Esophagus squamous epithelium (tissue), 5 donors: ENCODE measurements at places on chromosomes 6 and 20. TPM values are rescaled to one million over a fixed set of nuclear protein-coding genes. Genes with fewer than 3 reads are reported as not detected.

DNA sequence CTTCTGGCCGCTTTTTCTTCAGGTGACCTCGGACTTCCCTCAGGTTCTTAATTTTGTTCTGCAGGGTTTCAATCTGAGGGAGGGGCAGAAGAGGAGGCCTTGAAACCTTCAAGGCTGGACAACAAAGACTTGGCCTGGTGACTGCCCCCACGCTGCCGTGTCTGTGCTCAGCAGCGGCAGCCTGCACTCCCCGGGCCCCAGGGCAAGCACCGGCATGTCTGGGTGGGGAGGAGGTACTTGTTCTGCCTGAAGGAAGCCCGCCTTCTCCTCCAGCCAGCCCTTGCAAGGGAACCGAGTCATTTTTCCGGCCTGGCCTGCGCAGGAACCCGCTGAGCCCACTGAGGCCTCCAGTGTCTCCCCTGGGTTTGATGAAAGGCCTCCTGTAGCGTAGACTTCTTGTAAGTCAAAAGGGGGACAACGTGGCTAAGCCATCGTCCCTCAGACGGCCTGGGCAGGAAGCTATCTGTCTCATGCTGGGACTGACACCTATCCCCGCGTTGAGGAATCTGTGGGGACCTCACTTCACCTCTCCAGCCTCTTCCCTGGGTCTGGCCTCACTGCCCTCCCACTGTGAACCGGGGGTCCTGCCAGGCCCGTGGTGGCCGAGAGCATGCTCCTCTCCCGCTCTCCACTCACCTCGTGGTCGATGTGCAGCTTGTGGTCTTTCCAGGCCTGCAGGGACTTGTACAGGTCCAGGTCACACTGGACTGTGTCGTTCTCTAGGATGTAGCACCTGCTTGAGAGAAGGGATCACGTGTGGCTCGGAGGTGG is 119.9 kb downstream of the SULF2 start:
- DNase-seq = no peak
- no peak overlapping the region for H3K4me3 ChIP-seq
- no peaks in the 10 kb centered on the region for H3K27me3 ChIP-seq
- peaks cover 33% of the 10 kb centered on the region for H3K4me1 ChIP-seq

GRCh38 chr20:59151820-59152219 is 11.8 kb upstream of the ZNF831 start:
- H3K4me1 ChIP-seq = peaks cover 22% of the 10 kb centered on the region
- H3K27me3 ChIP-seq = no peaks in the 10 kb centered on the region
- no peaks in the 10 kb centered on the region for H3K36me3 ChIP-seq
- DNase-seq = no peak
- peak overlapping the region; percentile 66 for H3K27ac ChIP-seq

- no peak overlapping the region for H3K4me3 ChIP-seq
- no peak for DNase-seq
- no peaks in the 10 kb centered on the region for H3K27me3 ChIP-seq
- H3K36me3 ChIP-seq = no peaks in the 10 kb centered on the region
Measured at GRCh38 chr6:28220257-28221133, 4.6 kb upstream of the ZSCAN9 start.

GRCh38 chr20:4896971-4897497 is 104.3 kb downstream of the SLC23A2 start:
- H3K4me1 ChIP-seq = peaks cover 49% of the 10 kb centered on the region
- no peaks in the 10 kb centered on the region for H3K27me3 ChIP-seq
- peaks cover 26% of the 10 kb centered on the region for H3K36me3 ChIP-seq
- DNase-seq = no peak
- H3K27ac ChIP-seq = no peak overlapping the region
- H3K4me3 ChIP-seq = no peak overlapping the region

GRCh38 chr6:143356101-143356880 is 94.2 kb downstream of the ADAT2 start:
- no peak for DNase-seq
- H3K4me1 ChIP-seq = no peaks in the 10 kb centered on the region
- H3K4me3 ChIP-seq = no peak overlapping the region
- no peak overlapping the region for H3K27ac ChIP-seq

CCN5 gene
- 39.5 TPM for total RNA-seq

BTBD3 gene
- total RNA-seq = 24.0 TPM

DNA sequence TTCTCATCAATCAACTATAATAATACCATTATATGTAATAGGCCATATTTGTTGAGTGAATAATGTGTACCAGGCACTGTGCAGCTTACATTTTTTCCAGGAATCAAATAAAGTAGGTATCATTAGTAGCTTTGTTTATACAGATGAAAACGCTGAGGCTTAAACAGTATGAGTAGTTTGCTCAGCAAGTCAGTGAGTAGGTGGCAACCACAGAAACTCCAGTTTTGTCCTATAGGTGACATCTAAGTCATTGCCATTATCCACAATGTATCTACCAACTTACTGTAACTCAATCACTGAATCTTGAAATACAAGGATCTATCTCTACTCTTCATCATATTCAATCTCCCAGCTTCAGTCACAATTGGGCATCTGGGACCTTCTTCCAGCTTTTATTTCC is 29.8 kb upstream of the TPBG start:
- H3K27ac ChIP-seq = no peak overlapping the region
- no peak for DNase-seq
- H3K36me3 ChIP-seq = no peaks in the 10 kb centered on the region
- H3K4me1 ChIP-seq = no peaks in the 10 kb centered on the region
- H3K4me3 ChIP-seq = no peak overlapping the region

- no peak overlapping the region for H3K4me3 ChIP-seq
- H3K27ac ChIP-seq = no peak overlapping the region
- no peaks in the 10 kb centered on the region for H3K36me3 ChIP-seq
Measured at GRCh38 chr20:59161721-59162120, 1.9 kb upstream of the ZNF831 start.

- no peak for DNase-seq
- H3K4me3 ChIP-seq = no peak overlapping the region
- no peaks in the 10 kb centered on the region for H3K36me3 ChIP-seq
Measured at GRCh38 chr6:46961232-46961631, 39.5 kb upstream of the ADGRF5 start.

- H3K27me3 ChIP-seq = no peaks in the 10 kb centered on the region
- H3K27ac ChIP-seq = no peak overlapping the region
- DNase-seq = no peak
- H3K4me3 ChIP-seq = no peak overlapping the region
- no peaks in the 10 kb centered on the region for H3K4me1 ChIP-seq
Measured at GRCh38 chr6:19501737-19502245, 335.4 kb upstream of the ID4 start.

DNA sequence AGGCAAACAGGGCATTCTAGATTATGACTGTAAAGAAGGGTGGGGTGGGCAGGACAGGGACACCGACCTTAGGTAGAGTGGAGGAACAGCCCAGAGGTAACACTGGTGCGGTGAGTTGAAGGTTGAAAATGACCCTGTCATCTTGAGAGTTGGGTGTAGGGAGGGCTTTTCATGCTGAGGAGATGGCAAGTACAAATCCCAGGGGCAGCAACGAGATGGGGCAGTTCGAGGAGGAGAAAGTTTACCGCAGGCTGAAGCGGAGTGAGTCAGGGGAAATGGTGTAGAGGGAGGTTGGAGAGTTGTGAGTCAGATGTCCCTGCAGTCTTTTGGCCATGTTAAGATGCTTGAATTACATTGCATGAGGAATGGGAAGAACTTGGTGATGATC is 101.1 kb downstream of the HIVEP1 start:
- no peaks in the 10 kb centered on the region for H3K27me3 ChIP-seq
- H3K4me3 ChIP-seq = no peak overlapping the region
- H3K4me1 ChIP-seq = no peaks in the 10 kb centered on the region
- DNase-seq = no peak

DNA sequence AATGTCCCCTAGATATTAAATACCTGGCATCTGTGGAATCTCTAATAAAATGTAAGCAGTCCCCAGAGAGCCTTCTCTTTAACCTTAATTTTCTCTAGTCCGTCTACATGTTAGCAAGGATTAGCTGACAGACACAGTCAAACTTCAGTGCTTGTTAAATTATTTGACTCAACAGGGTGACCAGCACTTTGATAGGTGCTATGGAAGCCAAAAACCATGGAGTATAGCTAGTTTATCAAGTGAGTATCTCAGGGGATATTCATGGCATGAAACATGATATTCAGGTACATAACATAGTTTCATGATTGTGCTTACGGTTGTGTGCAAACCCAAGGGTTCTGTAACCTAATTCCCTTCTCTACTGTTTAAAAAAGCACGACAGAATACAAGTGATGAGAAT is 3.9 kb downstream of the RHAG start:
- no peak for DNase-seq
- no peaks in the 10 kb centered on the region for H3K4me1 ChIP-seq
- H3K4me3 ChIP-seq = no peak overlapping the region
- H3K27me3 ChIP-seq = no peaks in the 10 kb centered on the region
- no peaks in the 10 kb centered on the region for H3K36me3 ChIP-seq

DNA sequence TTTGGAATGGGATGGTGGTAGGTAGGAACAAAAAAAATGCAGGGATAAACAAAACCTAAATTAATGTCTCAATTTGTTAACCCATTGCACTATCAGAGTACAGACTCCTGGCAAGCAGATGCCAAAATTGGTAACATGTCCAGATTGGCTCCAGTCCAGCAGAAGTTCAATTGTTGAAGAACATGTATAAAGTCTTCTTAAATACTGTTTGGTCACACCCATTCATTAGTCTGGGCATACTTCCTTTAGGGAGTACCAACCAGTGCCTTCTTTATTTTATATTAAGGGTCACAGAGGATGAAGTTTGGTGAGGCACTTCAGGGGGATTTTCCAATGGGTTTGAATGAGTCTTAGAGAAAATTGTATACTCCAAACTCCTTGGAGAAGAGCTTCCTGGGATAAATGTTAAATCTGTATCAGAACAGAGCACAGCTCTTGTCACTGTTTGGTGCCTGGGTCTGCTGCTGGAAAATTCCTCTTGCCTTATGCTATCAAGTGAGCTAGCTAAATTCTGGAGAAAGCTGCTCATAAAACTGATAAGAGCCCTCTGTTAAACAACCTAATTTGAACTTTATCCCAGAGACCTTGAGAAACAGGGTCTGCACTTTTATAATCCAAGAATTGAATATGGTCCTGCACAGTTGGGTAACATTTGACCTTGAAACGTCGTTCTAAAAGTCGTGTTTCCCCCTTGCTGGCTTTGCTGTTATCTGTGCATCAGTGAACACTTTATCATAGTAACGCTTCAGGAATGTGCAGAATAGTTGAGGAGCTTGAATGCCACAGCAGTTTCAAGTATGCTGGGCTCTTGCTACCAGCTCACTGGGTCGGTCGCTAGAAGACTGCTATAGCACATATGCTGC is 334.1 kb upstream of the CITED2 start:
- H3K4me3 ChIP-seq = no peak overlapping the region
- H3K4me1 ChIP-seq = peaks cover 3% of the 10 kb centered on the region
- no peaks in the 10 kb centered on the region for H3K27me3 ChIP-seq
- no peak overlapping the region for H3K27ac ChIP-seq
- no peaks in the 10 kb centered on the region for H3K36me3 ChIP-seq

DNA sequence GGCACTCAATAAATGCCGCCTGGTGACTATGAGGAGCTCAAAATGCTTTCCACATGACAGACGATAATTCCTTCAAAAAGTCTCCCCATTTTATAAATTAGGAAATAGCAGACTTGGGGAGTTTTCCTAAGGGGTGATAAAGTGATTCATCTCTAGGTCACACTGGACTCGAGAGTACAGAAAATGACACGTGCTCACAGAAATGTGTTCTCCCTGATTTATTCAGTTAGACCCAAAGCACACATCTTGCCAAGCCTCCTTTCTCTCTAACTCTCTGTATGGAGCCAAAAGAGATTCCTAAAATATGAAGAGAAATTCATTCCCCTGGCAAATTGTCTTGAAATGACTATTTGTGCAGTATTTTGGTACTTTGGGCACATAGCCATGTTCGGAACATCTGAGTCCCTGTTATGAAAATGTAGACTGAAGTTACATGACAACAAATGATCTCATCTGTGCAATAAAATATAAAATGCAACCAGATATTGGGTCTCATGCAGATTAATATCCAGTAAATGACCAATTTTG is 381.1 kb downstream of the TFAP2B start:
- H3K27me3 ChIP-seq = no peaks in the 10 kb centered on the region
- H3K4me1 ChIP-seq = no peaks in the 10 kb centered on the region
- DNase-seq = no peak
- H3K27ac ChIP-seq = no peak overlapping the region
- H3K36me3 ChIP-seq = no peaks in the 10 kb centered on the region

DNA sequence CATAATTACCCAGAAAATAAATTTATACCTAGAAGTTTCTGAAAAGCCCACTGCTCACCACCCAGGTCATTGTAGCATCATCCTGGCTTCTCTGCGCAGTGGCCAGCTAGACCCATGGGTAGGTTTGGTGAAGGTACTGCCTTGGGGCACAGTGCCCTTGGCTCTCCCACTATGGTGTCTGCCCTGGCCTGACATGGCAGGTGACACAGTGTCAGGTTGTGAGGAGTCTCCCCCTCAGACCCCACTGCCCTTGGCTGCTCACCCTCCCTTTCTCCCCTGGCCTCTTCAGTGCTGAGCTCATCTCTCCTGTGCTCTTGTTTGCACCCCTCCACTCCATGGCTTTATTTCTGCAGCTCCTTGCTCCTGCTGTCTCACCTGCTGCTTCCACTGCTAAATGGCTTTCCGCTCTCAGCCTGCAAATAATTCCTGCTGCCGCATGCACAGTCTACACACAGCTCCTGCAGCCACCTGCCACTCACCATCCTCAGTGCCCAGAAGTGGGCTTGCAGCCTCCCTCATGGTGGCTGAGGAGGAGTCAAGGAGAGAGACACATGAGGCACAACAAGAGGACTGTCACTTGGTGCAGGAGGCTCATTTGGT is 313.4 kb upstream of the MOCS1 start:
- DNase-seq = no peak
- H3K36me3 ChIP-seq = no peaks in the 10 kb centered on the region

- no peaks in the 10 kb centered on the region for H3K4me1 ChIP-seq
- H3K27ac ChIP-seq = no peak overlapping the region
- H3K27me3 ChIP-seq = no peaks in the 10 kb centered on the region
- H3K4me3 ChIP-seq = no peak overlapping the region
- H3K36me3 ChIP-seq = no peaks in the 10 kb centered on the region
Measured at GRCh38 chr6:74596588-74596987, 609.3 kb downstream of the COL12A1 start.

- H3K4me3 ChIP-seq = no peak overlapping the region
- no peak overlapping the region for H3K27ac ChIP-seq
- no peak for DNase-seq
Measured at GRCh38 chr6:105019285-105019684, 62.4 kb downstream of the LIN28B start.

OOEP gene
- total RNA-seq = not detected

GRCh38 chr20:35344354-35344837 is 52.2 kb upstream of the FAM83C start:
- peaks cover 71% of the 10 kb centered on the region for H3K36me3 ChIP-seq
- DNase-seq = no peak
- H3K27ac ChIP-seq = no peak overlapping the region

DNA sequence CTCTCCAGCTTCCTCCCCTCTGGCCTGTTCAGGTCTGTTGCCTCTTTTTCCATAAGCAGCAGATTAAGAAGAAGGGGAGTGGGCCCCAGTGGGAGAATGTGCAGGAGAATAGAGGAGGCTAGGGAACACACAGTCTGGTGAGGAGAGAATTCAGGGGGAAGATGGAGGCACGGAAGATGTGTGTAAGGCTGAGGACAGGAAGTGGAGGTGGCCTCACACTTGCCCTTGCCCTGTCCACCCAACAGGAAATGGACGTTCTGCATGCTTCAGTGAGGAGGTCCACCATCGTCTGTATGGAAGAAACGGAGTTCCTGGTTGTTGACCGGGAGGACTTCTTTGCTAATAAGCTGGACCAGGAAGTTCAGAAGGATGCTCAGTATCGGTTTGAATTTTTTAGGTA is 16.0 kb downstream of the CNBD2 start:
- H3K27me3 ChIP-seq = no peaks in the 10 kb centered on the region
- H3K4me3 ChIP-seq = no peak overlapping the region

TNNC2 gene
- not detected for total RNA-seq
